AG20443 (cell line): ENCODE measurements at places on chromosomes 12 and 14.

GRCh38 chr12:4147031-4147481, 126.5 kb upstream of the CCND2 start:
- DNase-seq = no peak

GRCh38 chr12:60689137-60689536, 1093.3 kb downstream of the SLC16A7 start:
- DNase-seq = no peak

GRCh38 chr14:101334656-101335055, 226.6 kb upstream of the DIO3 start:
- DNase-seq = no peak

DNA sequence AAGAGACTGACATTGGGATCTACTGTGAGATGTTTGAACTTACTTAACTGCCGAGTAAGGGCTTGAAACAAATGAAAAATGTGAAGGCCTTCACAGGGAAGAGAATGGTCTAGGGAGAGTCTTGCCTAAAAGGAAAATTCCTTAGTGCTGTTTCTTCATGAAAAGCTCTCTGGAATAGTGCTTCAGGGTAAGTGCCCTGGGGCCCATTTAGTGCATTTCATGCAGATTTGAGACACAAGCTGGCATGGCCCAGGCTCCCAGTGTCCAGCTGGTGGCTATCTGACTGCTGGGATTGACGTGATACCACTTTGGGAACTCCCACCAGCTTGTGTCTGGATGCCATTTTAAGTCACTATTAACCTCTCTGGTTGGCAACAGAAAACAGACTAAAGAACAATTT, 26.9 kb downstream of the BEST3 start:
- DNase-seq = no peak

- peak; percentile 80 for DNase-seq
Observed at GRCh38 chr12:5258498-5258897, 173.4 kb upstream of the NTF3 start.

DNA sequence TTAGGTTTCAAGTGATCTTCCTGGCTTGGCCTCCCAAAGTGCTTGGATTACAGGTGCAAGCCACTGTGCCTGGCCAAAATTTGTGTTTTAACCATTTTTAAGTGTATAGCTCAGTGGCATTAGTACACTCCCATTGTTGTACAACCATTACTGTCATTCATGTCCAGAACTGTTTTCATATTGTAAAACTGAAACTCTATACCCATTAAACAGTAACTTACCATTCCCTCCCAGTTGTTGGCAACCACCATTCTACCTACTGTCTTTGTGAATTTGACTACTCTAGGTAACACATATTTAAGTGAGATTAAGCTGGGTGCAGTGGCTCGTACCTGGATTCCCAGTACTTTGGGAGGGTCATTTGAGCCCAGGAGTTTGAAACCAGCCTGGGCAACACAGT, 67.3 kb upstream of the KCNH3 start:
- no peak for DNase-seq

DNA sequence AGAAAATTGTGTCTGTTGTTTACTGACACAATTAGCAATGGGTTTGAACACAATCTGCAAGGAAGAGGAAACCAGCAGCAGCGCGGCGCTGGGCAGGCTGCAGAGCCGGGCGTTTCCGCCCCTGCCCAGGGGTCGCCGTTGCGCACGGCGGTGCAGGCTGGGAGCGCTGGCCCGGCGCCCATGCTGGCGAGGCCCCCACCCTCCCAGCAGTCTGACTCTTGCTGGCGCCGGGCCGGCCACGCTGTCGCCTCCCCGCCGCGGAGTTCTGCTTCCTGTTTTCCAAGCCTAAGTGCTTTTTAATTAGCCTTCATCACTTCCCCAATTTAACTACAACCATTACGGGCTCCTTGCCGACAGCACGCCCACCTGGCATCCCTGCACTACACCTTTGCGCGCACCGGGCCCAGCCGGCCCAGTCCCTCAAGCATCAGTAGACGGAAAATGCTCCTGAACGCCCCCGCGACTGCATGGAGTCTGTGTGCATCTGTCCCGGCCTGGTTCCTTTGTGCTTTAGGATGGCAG, 212.1 kb downstream of the GXYLT1 start:
- peak; percentile 70 for DNase-seq

DNA sequence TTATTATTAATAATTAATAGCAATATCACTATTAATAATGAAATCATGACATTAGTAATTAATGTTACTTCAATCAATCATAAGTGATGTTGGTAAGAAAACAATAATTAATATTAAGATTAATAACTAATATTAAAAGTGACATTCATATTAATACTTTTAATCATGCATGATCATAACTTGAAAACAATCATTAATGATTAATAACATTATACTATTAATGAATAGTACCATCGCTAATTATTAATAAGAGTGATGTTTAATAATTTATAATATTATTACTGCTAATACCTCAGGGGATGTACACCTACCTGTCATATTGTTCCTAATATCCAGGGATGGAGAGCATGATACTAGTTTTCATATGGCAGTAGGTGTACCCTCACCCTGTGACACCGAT, 10.0 kb upstream of the CLEC6A start:
- no peak for DNase-seq

GRCh38 chr14:49512147-49512551, 74.0 kb downstream of the RPS29 start:
- DNase-seq = peak; percentile 73

DNA sequence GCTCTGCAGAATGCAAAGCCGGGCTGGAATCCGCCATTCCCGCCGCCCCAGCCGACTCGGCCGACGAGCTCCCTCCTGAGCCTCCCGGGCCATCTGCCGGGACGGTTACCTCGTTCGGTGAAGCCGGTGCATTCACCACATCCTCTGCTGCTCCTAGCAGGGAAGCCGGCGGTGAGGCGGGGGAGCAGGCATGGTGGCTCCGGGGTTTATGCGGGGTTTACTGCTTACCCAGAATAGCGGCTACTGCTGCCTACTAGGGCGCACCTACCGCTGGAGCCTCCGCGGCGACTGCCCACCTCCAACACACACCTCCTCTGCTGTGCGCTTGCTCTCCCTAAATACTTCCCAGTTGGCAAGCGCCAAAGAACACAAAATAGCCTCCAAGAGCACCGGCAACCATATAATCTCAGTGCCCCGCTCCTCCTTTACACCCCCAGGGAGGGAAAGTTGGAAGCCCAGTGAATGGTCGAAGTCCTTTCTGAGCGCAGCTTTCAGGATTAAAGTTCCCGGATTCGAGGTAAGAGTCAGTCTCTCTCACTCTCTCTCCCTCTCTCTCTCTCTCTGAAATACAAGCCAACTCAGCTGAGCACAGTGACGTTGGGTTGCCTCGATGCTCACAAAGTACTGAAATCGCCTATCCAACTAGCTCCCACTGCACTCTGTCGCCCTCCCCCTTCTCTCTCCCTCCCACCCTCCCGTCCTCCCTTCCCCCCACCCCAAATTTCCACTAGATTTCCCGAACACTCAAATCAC, at the start of gene TBX5:
Gene TBX5, minus strand, starts transcription at position 626 of the 753 bp plus-strand sequence. CDS start 2,246 bp downstream, outside the sequence.
- peak; percentile 50 for DNase-seq

DNA sequence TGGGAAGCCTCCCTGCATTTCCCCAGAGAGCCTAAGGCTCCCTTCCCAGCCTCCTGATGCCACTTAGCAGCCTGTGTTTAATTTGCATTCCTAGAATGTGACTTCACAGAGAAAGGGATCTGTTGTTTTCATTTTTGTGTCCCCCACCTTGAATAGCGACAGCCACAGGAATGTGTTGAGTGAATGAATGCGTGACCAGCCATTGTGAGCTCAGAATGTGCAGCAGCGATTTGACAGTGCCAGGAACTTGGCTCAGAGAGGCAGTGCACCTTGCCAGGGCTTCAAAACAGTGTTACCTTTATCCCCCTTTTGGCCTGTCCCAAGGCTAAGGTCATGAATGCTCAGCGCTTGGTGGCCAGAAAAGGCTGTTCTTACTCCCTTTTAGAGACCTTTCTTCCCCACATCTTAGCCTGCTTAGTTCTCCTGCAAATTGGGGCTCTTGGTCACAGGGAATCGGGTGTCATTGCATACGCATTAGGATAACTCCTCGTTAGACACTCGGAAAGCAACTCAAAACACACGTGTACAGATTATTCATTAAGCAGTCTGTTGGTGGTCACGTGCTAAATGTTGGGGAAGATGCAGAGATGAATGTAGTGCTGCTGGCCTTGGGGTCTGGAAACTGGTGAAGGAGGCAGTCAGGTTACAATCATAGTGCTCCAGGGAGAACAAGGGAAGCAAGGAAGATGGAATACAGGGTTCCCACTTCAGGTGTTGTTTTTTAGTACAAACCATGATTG, 9.8 kb downstream of the NTF3 start:
- peak; percentile 79 for DNase-seq

DNA sequence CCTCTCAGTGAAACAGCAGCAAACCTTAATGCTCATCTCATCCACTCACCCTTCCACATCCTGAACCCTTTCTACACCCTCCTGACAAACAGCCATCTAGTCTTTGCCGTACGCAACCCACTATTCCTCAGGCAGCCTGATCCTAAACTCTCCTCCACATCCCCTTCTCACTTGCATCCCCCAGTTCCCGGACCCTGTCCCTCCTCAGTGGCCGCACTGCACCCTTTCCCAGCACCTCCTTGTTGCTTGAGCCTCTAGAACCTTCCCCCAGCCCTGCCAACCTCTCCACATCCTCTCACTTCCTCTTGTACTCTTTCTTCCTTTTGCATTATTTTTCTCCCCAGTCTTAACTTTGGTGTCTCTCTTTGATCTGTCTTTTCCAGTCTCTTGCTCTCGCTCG, 42.9 kb downstream of the IQSEC3 start:
- DNase-seq = no peak

DNA sequence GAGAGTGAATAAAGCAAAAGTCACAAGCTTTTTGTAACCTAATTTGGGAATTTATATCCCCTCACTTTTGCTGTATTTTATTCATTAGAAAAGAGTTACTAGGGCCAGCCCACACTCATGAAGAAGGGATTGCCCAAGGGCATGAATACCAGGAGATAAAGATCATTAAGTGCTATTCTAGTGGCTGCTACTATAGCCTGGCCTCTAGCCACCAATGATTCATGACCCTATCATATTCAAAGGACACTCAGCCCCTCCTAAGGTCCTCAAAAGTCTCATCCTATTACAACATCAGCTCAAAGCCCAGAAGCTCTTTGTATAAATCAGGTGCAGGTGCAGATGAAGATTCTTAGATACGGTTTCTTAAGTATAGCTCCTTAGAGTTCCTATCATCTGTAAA, 518.1 kb downstream of the TRHDE start:
- no peak for DNase-seq

DNA sequence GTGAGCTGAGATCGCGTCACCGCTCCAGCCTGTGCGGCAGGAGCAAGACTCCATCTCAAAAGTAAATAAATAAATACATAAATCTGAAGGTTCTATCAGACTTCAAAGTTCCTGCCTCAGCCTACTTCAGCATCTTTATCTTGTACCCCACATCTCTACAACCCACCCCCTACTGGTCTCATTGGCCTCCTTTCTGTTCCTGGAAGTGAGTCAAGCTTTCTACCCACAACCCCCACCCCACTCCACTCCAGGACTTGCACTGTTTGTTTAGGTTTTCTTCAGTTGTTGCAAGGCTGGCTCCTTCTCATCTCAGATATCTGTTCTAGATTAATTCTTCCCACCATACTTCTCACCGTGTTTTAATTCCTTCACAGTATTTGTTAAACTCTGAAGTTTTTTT, 714 bp upstream of the PSMC6 start:
- no peak for DNase-seq

- no peak for DNase-seq
Observed at GRCh38 chr14:76067536-76067935, 82.0 kb downstream of the IFT43 start.

DNA sequence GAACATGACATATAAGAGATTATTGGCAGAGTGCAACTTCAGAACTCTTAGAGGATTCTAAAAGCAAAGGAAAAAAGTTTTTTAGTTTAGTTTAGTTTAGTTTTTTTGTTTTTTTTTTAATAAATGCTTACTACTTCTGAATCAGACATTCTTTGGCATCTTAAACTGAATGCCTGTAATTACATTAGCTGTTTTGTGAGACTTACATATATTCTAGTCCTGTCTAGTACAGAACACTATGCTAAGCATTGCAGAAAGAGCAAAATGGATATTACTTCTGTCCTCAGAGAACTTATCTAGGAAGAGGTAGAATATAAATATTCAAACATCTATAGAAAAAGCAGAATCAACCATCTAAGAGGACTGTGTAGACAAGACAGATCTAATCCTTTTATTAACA, 133.2 kb downstream of the RAD51B start:
- no peak for DNase-seq
